Activated CD4-positive, alpha-beta T cell treated with anti-CD3 and anti-CD28 coated beads, Interleukin-2, amount 50 U/mL, for 16 hours (primary cell): ENCODE measurements at places on chromosomes 3 and 15.

DNA sequence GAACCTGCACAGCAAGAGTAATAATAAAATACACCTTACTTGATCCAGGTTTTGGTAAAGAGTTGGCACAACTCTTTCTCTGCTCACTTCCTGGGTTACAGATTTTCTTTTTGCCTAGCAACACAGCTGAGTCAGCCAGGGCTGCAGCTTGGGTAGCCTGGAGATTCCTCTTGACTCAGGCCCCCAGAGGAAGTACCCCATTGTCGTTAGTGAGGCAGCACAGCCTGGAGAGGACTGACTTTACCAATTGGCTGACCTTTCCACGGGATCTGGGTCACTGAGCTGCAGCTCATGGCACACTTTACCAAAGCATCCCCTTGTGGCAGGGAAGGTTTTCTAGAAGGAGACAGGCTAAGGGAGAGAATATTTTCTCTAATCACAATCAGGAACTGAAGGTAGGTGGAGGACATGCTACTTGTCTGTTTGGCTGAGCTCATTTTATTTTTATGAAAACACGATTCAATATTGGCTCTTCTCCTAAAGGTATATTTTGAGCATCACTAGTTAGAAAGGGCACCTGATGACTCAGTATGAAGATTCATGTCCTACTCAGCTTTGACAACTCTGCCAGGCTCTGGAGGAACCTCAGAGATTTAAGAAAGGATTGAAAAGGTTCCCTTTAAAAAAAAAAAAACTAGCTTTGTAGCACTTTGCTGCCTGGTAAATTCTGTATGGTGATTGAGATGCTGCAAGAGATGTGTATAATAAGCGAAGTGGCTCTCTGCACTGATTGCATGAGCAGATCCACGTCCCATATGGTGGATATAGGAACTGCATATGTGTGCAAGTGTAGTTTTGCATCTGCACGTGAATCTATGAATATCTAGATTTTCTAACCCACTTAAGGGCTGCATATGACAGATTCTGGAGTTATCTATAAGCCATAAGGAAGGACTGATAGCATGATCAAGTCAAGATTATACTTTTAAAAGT, 124.8 kb downstream of the CHDH start:
- DNase-seq: no peak

- peak; percentile 49 for DNase-seq
Measured at GRCh38 chr3:23797491-23797890, 8.3 kb upstream of the UBE2E1 start.

GRCh38 chr3:50689558-50689957, 14.8 kb downstream of the DOCK3 start:
- no peak for DNase-seq

- peak; percentile 90 for DNase-seq
Measured at GRCh38 chr3:10198761-10199649, 34.3 kb downstream of the IRAK2 start.

DNA sequence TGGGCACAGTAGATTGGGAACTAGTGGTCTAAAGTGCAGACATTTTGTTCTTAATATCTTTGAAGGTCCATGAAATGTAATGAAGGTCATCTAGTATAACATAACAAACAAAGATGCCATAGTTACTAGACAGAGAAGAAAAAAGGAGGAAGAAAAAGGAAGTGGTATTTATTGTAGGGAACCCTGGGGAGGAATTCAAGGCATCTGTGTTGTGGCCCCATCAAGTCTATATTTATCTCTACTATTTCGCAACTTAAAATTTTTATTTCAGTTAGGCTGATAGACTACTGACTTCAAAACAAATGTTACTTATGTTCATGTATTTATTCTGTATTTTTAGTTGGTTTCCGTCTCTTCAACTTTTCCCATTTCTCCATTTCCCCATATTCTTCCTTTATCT, 48.9 kb upstream of the ZDHHC23 start:
- no peak for DNase-seq
